ENCODE measurements at places on chromosomes 3 and 15. TPM values are rescaled to one million over a fixed set of nuclear protein-coding genes. Genes with fewer than 3 reads are reported as not detected.

GRCh38 chr3:135216659-135217058 lies 421.6 kb downstream of the EPHB1 start:
- DNase-seq, result no peak

DNA sequence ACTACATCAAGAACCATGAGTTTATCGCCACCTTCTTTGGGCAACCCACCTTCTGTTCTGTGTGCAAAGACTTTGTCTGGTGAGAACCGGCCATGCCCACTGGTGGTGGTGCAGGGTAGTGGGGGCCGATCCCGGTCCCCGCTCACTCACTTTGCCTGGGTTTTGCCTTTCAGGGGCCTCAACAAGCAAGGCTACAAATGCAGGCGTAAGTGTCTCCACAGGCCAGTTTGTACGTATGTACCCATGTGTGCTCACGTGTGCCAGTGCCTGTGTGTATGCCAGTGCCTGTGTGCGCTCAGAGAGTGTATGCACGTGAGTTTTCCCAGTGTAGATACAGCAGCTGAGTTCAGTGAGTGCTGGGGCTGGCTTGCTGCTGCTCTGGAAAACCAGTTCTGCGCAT lies 20.5 kb downstream of the PRKCD start:
- no peak for DNase-seq

The FEZF2 gene
- not detected for total RNA-seq

DNA sequence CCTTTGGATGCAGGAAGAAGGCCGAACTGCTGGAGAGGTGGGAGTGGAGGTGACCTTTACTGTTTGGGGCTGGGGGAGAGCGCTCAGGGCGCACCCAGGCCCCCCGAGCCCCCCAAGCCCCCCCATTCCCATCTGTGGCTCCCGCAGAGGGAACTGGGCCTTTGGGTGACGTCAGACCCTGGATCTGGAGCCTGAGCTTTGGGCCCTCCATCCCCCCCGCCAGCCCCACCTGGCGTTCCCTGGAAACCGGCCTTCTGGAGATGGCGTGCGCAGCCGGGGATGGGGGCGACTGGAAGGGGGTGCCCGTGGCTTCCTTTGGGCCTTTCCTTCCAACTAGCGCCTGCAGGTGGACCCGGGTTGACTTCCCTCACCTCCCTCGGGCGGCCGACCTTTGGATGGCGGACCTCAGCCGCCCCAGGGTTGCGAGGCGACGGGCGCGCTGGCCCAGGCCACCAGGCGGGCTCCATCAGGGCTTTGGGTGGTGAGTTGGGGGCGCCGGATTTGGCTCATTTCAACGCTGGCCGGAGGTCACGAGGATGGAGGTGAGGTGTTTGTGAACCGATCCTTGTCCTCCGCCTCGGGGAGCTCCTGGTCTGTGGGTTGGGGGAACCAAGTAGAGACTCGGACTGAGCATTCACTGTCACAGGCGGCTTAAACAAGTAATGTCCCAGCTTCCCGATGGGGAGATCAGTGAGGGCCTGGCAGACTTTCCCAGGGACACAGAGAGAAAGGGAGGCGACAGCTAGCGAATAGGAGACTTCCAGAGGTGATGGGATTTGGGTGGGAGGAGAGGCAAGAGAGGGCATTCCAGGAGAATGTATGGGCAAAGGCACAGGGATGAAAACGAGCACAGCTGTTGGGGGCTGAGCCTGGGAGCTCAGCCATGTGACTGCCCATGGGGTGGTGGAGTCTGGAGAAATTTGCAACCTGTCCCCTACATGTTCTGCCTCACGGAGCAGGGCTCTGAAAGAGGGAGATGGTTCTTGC lies 709 bp downstream of the SCAMP5 start:
- DNase-seq, result peak; percentile 50

DNA sequence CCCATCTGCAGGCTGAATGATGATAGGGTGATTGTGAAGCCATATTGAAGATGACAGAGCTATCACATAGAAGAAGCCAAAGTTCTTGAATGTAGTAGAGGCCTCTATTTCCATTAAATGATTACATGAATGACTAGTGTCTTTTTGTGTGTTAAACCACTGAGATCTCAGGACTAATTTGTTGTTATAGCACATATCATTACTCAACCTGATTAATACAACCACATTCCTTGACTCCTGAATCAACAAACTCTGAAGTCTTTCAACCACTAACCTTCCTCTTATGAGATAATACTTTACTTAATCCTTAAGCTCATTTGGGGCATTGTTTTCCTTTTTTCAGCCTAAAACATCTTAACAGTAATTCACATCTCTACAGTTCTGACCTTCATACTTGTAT lies 564.5 kb upstream of the ADAMTS9 start:
- DNase-seq, result no peak

GRCh38 chr15:63035977-63036376 lies 6.6 kb upstream of the TPM1 start:
- no peak for DNase-seq

DNA sequence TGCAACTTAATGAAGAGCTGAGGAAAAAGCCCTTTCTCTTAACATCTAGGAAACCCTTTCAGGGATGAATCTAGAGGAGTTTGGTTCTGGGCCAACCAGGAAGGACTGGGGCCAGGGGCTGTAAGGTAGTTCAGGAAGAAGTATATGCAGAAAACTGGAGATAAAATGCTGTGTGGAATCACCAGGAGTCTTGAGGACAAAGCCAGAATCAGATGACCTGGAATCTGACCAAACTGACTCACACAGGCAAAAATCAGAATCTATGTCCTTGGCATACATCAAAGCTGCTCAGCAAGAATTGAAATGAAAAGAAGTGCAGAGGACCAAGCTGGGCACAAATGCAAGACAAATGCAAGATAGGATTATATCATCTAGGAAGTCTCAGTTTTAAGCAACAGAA lies 59.4 kb upstream of the ATP2C1 start:
- no peak for DNase-seq

Data from HepG2 (cell line).